Putamen (tissue), 1 donor: ENCODE measurements at places on chromosomes 4 and X.

GRCh38 chrX:53324803-53325202, 43.4 kb upstream of the IQSEC2 start:
- no peak for DNase-seq

DNA sequence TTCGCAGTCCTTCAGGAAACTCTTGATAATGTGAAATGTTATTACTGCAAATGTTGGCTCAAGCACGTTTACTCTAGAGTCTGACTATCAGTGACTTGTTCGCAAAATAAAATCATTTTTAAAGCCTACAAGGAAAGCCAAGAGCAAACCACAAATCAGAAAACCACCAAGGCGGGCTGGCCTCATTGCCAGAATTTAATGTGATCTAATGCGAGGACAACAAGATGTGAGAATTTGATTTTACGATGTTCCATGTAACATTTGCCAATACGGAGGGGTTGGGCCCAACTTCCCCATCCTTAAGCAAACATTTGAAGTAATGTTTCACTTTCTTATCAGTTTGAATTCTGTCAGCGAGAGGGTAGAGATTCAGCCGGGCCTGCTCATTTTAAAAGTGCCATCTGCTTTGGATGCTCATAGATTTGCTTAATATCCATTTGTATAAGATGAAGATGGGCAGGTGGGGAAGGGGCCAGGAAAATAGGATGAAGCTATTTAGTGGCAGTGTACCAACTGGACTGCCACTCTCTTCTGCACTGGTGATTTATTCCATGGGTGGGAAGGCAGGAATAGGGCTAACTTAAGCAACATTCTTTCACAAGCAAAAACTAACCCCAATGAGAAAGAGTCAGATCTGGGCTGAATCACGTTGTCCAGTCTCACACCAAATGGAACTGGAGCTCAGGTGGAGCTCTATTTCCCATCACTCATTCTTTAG, 225.3 kb downstream of the ANAPC10 start:
- DNase-seq = no peak

DNA sequence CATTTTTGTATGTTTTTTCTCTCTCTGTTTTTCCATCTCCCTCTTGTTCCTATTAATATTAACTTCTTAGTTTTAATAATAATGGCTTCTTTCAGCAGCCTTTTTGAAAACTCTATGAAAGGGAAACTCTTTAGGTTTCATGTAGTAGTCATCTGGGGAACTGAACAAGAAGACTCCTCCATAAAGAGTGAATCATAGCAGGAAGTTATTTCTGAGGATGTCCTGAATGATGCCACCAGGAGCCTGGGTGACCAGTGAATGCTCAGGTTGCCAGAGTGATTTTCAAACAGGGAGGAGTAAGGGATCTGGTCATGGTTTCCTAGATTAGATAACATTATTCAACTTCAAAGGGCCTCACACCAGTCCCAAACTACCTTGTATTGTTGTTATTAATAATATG, 212.8 kb upstream of the PDE5A start:
- DNase-seq = no peak

GRCh38 chrX:40573763-40574162, 7.0 kb upstream of the ATP6AP2 start:
- no peak for DNase-seq

GRCh38 chr4:70236125-70236524, 6.3 kb upstream of the CSN3 start:
- no peak for DNase-seq

GRCh38 chrX:113289503-113289902, 448.9 kb upstream of the AMOT start:
- no peak for DNase-seq

- no peak for DNase-seq
Measured at GRCh38 chrX:143363419-143363818, 153.9 kb downstream of the SPANXN3 start.

DNA sequence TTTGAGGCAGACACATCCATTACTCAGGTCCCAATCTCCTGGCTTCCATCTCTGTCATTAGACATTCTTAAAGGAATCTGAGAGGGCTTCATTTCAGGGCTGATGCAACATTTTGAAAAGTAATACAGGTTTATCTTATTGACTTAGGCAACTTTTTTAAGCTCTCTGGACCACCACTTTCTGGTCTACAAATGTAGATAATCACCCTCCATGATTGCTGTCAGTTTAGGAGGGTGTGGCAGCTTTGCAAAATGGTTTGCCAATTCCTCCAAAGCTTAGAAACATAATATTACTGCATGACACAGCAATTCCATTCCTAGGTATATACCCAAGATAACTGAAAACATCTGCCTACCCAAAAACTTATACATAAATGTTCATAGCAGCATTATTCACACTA, 77.6 kb downstream of the ARHGAP6 start:
- no peak for DNase-seq

DNA sequence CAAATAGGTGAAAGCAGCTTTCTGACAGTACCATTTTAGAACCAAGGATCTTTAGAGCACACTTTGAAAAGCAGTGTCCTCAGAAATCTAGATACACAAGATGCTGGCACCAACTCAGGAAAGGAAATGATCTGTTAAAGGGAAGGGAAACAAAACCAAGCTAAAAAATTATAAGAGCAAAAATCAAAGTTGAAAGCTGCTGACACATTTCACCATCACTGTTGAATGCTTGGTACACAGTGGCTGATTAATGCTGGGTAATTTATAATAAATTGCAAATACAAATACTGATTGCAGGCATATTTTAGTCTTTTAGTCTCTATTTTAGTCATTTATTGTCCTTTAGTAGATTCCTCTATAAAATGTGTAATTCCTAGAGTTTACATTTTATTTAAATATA, 1540.1 kb upstream of the PCDH10 start:
- no peak for DNase-seq

GRCh38 chr4:13118633-13119032, 365.5 kb downstream of the RAB28 start:
- no peak for DNase-seq

DNA sequence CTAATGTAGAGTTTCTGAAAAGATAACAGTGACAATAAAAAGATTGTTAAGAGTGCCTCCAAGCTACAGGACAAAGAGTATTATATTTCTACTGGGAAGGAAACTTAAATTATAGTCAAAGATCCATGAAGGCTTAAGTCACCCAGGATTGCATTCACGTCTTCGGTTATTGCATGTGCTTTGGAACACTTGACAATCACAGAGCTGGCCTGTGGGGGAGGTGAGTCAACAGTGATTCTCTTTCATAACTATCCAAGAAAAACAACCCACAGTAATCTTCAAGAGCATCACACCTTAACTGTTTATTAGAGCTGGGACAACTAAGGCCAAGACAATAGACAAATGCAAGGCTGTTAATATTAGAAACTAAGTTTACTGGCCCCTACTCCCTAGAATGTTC, 40.3 kb downstream of the PDGFC start:
- no peak for DNase-seq

- DNase-seq = no peak
Measured at GRCh38 chrX:74132280-74132679, 171.7 kb upstream of the ZCCHC13 start.

- peak; percentile 5 for DNase-seq
Measured at GRCh38 chrX:136030303-136031191, 45.3 kb downstream of the SLC9A6 start.

DNA sequence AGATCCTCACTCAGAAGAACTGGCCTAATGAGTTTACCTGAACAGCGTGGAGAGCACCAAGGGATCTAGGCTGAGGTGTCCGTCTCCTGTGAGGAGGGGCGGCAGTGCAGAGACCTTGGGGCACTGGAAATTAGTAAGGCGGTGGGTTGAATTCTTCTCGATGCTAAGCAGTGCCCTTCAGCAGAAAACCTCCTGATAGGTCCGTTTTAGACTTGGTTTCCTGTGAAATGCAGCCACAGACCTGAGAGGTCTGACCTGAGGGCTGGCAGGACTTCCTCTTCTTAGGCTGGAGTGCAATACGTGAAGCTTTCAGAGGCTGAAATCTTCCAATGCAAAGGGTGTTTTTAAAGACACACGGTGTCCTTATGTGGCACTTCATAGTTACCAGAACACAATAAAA, at the start of gene CLNK:
Gene CLNK, minus strand, starts transcription at position 138 of the 400 bp plus-strand sequence. CDS start 16,899 bp downstream, outside the sequence.
- no peak for DNase-seq

- no peak for DNase-seq
Measured at GRCh38 chr4:113496698-113497097, 264.8 kb downstream of the CAMK2D start.

DNA sequence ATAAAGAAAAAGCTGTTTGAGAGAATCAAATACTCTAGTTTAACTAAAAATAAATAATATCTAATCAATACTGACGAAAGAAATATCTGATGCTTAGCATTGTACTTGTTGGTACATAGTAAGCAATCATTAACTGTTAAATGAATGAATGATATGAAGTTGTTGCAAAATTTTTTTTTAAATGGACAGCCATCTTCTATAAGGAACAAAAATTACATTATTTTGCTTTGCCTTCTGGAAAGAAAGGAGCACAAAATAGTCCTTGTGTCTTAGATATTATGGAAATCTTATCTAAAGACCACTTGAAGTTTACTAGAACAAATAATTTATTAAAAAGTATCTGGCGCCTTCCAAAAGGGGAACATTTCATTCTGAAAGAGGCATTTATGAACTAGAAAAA, 4.5 kb downstream of the NFKB1 start:
- no peak for DNase-seq

GRCh38 chrX:153871451-153871850, 14.5 kb downstream of the L1CAM start:
- DNase-seq = no peak

DNA sequence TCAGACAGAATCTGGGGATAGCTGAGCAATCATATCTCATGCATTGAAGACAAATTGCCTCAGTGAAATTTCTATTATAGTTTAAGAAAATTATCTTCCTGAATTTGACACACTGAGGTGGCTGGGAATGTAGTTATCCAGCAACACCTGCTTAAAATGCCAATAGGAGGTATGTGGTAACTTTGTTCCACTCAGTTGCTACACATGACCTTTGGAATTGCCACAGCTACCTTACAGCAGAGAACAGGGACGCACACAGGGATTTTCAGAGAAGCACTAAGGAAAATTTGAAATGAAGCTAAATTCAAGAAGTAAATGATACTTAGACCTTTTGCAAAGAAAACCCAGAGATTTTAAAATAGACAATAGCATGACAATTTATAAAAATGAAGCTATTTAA, 264.6 kb downstream of the IL1RAPL1 start:
- no peak for DNase-seq

DNA sequence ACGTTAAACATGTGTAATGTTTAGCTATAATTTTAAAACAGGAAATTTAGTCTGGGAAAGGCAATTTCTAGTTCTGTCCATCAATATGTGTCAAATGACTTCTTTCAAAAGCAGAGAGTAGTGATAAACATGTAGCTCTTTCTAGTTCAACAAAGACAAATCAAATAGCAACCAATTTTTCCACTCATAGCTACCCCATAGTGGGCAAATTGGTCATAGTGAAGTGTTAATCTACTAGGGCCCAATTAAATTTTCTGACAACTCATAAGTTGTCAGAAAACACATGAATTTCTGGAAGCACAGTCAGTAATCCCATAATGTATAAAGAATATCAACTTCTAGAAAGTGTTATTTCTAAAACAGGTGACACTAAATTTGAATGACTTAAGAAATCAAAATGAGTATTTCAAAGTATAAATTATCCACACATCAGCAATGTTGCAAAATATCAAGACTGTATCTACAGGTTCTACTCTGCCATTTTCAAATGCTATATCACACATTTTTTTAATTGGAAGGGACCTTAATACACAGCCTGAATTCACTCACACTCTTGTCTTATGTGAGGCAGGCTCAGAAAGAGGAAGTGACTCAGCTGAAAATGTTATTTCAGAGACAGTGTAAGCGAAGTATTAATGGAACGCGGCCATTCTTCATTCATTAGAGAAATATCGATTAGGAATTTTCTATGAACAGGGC, 7.7 kb downstream of the OCIAD2 start:
- DNase-seq = no peak

- DNase-seq = no peak
Measured at GRCh38 chrX:107107459-107107858, 11.2 kb downstream of the RBM41 start.

DNA sequence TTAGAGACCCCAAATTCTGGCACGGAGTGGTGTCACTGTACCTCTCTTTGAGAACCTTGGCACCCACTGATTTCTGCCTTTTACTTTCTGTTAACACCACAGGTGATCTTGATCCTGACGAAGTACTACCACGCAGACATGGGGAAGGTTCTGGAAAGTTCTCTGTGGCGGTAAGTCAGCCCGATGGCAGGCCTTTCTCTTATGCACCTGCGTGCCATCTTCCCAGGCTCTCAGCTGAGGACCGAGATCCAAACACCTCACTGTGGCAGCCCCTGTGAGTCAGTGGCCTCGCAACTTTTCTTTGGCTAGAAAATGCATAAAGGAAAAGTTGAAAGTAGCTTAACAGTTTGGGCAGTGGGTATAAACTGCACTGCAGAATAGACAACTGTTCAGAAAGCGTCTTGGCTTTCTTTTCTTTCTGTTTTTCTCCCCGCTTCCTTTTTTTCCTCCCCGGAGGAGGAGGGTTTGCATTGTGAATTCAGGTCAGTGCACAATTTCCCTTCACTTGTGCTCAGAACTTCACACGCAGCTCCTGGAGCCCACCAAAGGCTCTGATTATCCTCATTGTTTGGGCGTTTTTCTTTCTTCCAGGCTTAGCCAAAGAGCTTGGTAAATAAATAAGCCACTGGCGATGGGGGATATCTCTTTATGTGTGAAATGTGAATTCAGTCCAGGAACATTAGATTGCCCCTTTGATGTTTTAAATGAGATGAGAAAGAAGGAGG, 38.4 kb downstream of the PSAPL1 start:
- no peak for DNase-seq

DNA sequence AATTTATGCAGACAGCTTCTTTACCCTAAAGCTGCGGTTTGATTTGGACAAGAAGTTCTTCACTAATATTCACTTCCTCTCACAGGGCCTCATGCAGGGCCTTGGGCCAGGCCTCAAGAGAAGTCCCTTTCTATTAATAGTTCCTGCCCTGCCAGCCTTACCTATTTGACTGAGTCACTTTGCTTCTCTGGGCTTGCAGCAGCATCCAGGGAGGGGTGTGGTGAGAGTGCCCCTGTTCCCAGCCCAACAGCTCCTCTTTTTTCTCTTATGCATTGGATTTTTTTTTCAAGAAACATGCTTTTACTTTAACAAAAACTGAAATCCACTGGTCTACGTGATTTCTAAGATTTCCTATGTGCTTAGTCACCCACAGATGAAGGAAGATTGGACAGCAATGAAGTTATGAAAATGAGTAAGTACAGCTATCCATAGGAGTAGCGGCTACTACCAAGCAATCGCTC, 26.7 kb downstream of the FAM156B start:
- no peak for DNase-seq
